ENCODE measurements at places on chromosomes 6 and 20. TPM values are rescaled to one million over a fixed set of nuclear protein-coding genes. Genes with fewer than 3 reads are reported as not detected.

KCNQ2 gene
- total RNA-seq: not detected

NRN1 gene
- 12.8 TPM for total RNA-seq

DNA sequence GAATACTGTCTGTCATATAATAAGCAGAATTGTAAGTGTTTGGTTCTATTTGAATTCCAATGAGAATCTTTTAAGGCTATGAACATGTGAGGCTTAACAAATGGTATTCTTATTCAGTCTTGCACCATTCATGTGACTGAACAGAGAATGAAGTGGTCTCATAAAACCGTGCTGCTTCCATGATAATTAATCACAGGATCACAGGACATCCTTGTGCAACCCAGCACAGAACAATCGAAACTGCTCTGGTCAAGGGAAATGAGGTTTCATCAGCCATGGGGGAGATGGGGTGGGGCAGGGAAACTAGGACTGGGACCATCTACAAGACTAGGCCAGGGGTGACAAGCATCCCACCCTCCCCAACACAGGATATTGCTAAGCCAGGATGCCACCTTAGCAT is 6.0 kb downstream of the PPIL6 start:
- DNase-seq: no peak

APCDD1L gene
- 0.88 TPM for total RNA-seq

DNA sequence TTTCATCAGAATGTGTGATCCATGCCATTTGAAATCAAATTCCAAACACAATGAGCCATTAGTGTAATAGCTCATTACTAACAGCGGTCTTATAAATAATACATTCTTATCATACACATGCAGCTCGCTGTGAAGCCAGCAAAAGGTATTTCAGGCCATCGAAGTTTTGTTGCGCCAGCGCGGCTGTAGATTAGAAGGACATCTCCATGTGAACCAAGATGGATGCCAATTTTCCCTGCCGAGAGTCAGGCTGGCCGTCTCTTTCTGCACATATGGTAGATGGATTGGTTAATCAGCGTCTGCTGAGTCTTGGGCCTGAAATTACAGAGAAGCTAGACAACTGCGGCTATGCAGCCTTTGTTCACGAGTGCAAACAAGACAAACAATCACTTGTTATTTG is 44.1 kb downstream of the CFAP61 start:
- DNase-seq: no peak

DNA sequence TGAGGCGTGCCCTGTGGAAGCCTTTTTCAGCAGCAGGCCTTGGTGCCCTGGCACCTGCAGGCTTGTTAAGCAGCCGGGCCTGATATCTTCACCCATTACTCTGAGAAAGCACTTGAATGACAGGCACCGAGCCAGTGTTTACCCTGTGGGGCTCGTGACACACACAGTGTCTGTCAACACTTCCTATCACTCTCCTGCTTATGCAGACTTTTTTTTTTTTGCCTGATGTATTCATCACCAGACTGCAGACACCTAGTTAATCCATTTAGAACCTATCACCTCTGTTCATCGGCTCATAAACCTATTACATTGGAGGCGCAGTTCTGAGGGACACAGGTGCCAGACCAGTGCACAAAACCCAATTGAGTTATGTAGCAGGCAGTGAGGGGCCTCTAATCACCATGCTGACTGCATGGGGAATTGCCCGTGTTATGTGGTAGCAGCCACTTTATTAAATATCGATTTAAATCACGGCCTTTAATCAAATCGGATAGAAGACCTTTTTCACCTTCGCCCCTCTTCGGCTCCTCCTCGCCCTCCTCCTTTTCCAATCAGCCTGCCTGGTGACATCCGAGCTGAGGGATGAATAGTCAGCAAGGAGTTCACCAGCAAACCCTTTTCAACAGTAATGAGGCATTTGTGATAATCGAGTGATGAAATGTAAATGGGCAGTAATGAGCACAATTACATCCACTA is 962.9 kb upstream of the SLC35B3 start:
- DNase-seq: no peak

- no peak for DNase-seq
Observed at GRCh38 chr20:62394248-62395245, 7.6 kb downstream of the RPS21 start.

GRCh38 chr20:3082306-3082951 is 2.1 kb downstream of the AVP start:
- DNase-seq: peak; percentile 78

FAXC gene
- total RNA-seq: 10.8 TPM

MAP3K5 gene
- 15.0 TPM for total RNA-seq

- no peak for DNase-seq
Observed at GRCh38 chr6:43334466-43335095, 26.0 kb upstream of the CRIP3 start.

DNA sequence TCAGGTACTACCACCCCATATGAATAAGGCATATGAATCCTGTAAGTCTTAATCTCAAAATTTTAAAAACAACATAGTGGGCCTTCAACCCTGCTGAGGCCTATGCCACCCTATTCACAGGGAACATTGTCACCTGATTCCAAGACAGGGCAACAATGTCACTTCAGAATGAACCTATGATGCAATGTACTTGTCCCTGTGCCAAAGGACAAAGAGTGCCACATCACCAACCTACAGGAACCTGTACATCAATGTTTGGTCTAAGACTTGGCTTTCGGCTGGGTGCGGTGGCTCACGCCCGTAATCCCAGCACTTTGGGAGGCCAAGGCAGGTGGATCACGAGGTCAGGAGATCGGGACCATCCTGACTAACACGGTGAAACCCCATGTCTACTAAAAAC is 318.5 kb upstream of the JARID2 start:
- no peak for DNase-seq

C20orf204 gene
- 0.76 TPM for total RNA-seq

DNA sequence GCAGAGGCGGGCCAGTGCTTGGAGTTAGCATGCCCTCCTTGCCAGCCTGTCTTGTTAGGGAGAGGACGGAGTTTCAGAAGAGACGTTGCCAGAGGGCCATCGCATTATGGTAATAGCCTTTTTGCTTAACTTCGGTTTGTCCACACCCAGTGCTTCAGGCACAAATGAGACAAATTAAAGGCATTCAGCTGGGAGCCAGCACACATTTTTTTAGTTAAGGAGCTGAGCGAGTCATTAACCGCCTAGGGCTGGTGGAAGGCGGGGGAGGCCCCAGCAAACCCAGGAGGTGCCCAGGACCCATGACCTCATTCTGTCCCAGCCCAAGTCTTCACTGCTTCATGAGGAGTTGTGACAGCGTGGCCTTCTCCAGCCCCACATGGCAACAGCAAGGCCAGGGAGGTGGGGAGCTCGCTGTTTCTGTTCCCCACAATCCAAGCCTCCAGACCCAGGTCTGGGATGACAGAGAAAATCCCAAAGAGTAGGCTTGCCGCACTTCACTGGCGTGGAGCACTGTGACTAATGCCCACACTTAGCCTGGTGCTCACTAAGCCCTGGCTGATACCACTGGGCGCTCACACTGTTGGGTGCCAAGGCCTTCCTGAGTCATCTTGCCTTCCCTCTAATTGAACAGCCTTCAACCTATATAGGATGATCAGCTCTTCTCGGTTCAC is 237.1 kb downstream of the ANKRD60 start:
- no peak for DNase-seq

- no peak for DNase-seq
Observed at GRCh38 chr20:11895861-11896387, 21.8 kb upstream of the BTBD3 start.

- no peak for DNase-seq
Observed at GRCh38 chr6:100809346-100809745, 71.8 kb downstream of the ASCC3 start.

DNA sequence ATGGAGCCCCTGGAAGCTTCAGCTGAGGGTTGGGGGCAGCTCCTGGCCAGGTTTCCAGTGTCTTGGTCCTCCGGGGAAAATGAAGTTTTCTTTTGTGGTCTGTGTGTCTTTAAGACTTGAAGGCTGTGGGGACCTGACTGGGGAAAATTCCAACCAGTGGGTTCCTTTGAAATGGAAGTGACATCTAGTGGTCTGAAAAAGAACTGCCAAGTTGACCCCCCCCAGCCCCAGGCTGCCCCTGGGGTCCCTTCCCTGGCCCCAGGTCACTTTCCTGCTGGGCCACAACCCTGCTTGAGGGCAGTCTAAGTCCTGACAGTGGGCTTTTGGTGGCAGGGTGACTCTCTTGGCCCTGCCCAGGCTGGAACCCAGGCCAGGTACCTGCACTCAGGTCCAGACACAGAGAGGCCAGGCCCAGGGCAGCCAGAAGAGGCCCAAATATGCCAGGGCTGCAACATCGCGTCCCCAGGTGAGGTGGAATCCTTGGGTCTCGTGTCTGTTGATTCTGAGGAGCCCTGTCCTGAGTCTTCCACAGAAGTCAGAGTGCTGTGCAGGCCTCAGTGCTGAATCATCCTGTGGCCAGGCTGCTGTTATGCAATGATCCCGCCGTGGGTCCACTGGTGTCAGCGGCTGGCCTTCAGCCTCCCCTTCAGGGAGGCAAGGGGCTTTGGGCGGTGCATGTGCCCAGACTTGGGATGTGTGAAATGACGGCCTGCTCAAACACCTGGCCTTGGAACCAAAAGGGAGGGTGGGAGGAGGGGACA is 68.4 kb downstream of the VEGFA start:
- DNase-seq: peak; percentile 88

DNA sequence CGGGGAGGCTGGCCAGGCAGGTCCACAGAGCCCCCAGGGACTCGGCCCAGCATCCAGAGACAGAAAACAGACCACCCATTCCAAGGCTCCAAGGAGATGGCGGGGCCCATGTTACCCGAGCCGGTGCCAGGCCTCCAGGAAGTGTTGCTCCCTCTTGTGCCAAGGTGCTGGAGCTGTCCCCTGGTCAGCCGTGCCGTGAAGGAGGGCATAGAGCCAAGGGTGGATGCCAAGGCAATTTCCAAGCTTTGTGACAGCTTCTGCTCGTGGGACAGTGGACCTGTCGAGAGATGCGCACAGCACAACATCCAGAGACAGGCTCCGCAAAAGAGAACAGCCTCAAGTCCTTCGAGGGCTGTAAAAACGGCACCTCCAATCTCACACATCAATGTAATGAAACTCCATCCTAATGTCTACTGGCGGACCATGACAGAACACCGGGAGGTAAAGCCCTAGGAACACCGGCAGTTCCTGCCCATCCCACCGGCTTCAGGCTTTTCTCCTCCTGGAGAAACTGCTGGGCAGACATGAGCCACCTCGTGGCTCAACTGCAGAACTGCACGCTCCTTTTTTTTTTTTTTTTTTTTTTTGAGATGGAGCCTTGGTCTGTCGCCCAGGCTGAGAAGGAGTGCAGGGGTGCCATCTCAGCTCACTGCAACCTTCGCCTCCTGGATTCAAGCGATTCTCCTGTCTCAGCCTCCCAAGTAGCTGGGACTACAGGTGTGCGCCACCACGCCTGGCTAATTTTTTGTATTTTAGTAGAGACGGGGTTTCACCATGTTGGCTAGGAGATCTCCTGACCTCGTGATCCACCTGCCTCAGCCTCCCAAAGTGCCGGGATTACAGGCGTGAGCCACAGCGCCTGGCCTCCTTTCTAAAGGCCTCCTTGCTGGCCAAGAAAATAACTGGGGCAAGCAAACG is 30.9 kb upstream of the AVP start:
- peak; percentile 71 for DNase-seq

Measured in posterior vena cava (tissue), 2 donors.